Activated CD4-positive, alpha-beta T cell treated with anti-CD3 and anti-CD28 coated beads for 1 hour (primary cell): ENCODE measurements at places on chromosomes 4 and X.

- DNase-seq = no peak
Observed at GRCh38 chrX:129744861-129745321, 6.1 kb downstream of the XPNPEP2 start.

GRCh38 chr4:23889814-23890341 lies at the start of gene PPARGC1A:
PPARGC1A (minus strand) TSS chr4:23890047; CDS start chr4:23889957, 90 bp downstream.
- no peak for DNase-seq

DNA sequence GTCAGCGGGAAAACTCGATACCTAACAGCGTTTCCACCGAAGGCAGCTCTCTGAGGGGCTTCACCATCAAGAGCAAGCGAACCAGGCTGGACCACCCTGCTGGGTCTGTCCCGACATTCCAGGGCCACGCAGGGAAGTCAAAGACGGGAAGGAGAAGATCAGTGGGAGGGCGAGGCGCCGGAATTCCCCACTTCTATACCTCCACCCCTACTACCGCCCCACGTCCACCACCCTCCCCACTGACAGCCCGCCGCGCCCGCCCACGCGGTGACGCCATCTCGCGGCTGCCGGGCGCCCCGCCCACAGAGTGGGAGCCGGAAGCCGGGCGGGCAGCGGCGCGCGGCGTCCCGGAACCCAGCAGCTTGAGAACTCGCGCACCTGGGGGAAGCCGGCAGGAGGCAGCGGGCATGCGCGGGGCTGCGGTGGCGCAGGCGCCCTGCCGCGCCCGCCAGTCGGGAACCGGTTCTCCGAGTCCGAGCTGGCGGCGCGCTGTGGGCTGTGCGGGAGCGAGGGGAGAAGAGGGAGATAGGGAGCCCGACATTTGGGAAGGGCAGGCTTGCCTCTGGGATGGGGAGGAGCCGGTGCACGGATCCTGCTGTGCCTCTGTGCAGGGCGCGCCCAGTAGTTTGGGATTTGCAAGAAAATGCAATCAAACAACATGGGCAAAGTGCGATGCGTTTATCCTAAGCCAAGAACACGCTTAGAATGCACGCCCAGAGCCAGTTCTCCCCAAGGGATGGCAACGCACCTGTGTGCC lies 3.2 kb upstream of the STIM2 start:
- peak; percentile 92 for DNase-seq

- no peak for DNase-seq
Observed at GRCh38 chr4:71429962-71430361, 91.1 kb downstream of the SLC4A4 start.

- DNase-seq = no peak
Observed at GRCh38 chr4:163534056-163534455, 39.6 kb downstream of the TMA16 start.

DNA sequence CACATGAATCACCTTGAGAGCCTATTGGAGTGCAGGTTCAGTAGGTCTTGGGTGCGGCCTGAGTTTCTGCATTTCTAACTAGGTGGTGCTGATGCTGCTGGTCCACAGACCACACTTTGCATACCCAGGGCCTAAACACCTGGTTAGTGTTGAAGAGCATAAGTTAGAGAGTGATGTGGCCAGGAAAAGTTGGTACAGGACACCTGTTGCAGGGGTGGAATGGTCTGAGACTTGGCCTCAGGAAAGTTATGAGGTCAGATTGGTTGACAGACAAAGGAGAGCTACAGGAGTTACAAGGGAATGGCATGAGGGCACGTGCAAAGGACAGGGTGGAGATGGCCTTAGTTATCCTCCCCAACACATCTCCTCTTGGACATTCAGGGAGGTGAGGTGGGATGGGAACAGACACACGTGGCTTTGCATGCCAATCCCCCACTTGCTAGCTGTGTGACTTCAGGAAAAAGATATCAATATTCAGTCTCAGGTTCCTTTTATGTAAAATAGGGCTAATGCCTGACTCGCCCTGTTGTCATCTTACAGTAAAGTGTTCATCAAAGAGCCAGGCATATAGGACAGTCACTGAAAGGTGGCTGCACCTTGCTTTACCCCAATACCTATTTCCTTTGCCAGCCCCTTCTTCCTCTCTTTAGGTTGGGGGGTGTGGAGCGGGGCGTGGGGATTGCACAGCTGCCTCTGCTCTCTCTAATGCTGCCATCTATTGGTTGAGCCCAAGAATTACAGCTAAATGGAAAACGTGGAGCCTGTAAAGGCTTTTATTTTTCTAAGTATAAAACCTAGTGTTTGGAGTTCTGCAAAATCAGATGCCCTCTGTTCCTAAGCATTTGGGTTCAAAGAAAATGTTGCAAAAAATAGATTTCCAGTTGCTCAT lies 47.5 kb downstream of the ATG4A start:
- DNase-seq = no peak

- DNase-seq = no peak
Observed at GRCh38 chrX:11171956-11172355, 60.8 kb downstream of the HCCS start.

DNA sequence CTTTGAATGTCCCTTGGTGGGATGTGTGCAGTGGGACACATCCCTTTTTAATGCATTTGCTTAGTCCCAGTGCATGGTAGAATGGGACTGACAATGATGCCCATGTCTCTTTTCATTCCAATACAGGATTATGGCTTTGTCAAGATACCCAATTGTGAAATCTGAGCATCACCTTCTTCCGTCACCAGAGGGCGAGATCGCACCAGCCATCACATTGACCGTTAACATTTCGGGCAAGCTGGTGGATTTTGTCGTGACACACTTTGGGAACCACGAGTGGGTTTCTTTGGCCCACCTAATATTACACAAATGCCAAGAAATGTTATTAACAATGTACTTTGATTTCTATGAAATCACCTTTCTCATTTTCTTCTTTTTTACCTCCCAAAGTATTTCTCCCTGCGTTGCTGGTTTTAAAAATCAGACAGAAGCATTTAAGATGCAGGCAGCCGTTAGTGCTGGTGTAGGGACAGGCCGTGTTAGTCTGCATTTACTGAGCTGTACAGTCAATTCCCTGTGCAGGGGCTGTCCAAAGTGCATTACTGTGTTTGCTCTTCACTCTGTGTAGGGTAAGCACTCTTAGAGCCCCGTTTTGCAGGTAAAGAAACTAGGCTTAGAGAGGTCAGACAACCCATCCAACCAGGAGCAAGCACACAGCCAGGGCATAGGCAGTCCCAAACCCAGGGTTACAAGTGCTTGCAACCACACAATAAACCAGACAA lies 46.5 kb downstream of the CWH43 start:
- no peak for DNase-seq

DNA sequence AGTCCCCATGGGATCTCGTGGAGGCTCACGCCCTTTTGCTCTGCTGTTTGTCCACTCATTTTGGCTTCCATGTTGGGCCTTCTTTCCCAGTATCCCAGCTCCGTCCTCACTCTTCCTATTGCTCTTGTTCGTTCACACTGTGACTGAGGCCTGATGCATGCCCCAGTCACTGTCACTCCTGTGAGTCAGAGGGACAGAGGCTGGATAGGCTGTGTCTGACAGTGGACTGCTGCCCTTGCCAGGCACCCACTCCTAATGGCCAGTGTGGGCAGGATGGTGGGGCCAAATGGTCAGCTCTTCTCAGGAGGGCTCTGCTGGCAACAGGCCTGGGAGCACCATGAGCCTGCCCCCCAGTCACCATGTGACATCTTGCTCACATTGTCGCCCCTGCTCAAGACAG lies 40.0 kb downstream of the HADH start:
- no peak for DNase-seq

GRCh38 chr4:43325220-43325967 lies 432.9 kb downstream of the GRXCR1 start:
- no peak for DNase-seq

- no peak for DNase-seq
Observed at GRCh38 chrX:149472625-149473024, 32.5 kb downstream of the IDS start.

- no peak for DNase-seq
Observed at GRCh38 chr4:2269206-2269531, 7.3 kb upstream of the MXD4 start.

DNA sequence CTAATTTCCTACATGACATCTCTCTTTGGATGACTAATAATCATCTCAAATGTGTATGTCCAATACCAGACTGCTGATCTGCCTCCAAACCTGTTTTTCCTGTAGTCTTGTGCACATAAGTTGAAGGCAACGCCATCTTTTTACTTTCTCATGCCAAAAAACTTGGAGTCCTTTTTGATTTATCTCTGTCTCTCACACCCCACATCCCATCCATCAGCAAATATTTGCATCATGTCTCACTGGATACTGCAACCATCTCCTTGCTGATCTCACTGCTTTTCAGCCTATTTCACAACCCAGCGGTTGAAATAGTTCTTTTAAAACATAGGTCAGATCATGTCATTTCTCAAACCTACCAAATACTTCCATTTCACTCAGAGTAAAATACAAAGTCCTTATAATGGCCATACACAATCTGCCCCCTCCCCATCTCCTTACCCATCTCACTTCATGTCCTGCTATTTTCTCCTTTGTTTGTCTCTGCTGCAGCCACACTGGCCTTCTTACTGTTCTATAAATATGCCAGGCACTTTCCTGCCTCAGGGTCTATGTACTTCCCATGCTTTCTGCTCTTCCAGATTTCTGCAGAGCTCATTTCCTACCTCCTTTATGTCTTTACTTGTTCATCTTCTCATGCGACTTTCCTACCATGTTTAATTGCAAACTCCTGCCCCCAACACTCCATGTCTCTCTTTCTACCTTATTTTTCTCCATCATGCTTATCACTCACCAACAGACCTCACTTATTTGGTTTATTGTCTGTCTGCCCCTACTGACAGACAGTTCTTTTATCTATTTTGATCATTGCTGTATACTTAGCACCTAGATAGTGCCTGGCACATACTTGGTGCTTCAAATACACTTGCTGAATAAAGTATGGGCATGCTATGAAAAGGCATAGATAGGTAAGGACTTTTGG lies 98.8 kb downstream of the ANXA3 start:
- no peak for DNase-seq
